ENCODE measurements at places on chromosomes 12 and 14. TPM values are rescaled to one million over a fixed set of nuclear protein-coding genes. Genes with fewer than 3 reads are reported as not detected.

DNA sequence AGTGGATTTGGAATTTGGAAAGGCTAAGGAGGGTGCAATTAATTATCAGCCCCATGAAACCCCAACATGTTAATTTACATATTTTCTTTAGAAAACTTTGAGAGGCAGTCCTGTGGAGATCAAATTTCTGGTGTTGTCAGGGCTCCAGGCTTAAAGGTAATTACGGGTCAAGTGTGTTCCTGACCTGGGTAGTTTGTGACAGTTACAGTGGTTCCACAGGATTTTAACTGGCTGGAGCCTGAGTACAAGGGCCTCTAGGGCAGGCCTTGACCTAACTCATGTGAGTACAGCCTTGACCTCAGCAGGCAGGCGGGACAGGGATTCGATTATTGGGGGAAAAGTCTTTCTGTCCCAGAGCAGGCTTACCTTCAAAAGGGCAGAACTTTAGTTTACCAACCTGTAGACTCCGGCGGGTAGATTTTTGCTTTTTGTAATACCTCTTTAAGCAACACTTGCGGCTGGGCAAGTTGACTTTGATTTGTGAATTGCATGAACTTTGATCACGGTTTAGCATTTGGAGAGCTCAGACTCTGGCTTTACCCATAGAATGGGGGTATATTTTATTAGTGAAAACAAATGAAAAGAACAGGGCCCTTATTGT lies 8.4 kb upstream of the PPTC7 start:
- H3K27me3 ChIP-seq, result no peaks in the 10 kb centered on the region
- DNase-seq, result peak; percentile 14

DNA sequence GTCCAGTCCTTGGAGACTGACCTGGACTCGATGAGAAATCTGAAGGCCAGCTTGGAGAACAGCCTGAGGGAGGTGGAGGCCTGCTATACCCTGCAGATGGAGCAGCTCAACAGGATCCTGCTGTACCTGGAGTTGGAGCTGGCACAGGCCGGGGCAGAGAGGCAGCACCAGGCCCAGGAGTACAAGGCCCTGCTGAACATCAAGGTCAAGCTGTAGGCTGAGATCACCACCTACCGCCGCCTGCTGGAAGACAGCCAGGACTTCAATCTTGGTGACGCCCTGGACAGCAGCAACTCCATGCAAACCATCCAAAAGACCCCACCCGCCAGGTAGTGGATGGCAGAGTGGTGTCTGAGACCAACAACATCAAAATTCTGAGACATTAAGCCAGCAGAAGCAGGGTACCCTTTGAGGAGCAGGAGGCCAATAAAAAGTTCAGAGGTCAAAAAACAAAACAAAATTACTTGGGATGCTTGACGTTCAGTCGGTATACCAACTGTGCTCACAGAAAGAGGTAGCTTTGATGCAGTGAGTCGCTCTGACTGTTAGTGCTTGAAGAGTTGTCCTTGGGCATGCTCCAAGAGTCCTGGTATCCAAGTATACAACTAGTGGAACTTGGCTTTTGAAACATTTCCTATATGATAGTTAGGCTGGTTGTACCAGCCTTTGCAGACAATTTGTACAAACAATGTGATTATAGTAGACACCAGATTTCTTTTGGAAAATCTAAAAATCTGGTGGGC lies 4.8 kb downstream of the MED6 start:
- H3K4me3 ChIP-seq, result no peak overlapping the region
- DNase-seq, result no peak
- peaks cover 6% of the 10 kb centered on the region for H3K4me1 ChIP-seq
- H3K27ac ChIP-seq, result no peak overlapping the region
- peaks cover 4% of the 10 kb centered on the region for H3K36me3 ChIP-seq
- H3K27me3 ChIP-seq, result no peaks in the 10 kb centered on the region

- no peaks in the 10 kb centered on the region for H3K27me3 ChIP-seq
- H3K27ac ChIP-seq, result no peak overlapping the region
- no peak overlapping the region for H3K4me3 ChIP-seq
- no peaks in the 10 kb centered on the region for H3K36me3 ChIP-seq
- no peaks in the 10 kb centered on the region for H3K4me1 ChIP-seq
These were observed 14.2 kb upstream of the MYO1A start for GRCh38 chr12:57063991-57064685.

Gene LTBP2
- 3.0 TPM for total RNA-seq

Gene RBP5
- 11.1 TPM for total RNA-seq

DNA sequence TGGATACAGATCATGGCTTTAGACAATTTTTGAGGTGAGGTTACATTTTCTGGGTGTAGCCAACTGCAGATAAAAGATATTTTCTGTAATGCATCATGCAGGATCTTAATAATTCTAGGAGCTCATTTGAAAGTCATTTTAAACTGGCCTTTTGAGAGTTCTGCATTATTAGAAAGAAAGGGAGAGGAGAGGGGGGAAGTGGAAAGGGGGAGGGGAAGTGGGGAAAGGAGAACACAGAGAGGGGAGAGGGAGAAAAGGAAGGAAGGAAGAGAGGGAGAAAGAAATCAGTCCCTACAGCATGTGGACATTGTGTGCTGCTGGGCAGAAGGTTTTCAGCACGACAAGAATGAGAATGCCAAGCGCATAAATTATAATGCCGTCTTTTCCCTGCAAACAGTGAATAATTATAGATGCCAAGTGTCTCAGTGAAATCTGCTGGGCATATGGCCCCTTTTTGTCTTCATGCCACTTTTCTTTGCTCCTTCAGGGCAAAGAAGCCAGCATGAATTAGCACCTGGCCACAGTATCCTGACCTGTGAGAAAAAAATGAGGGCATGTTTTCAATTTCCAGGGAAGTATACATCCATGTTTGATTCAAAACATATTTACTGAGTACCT lies 22.7 kb upstream of the PPP2R5C start:
- no peaks in the 10 kb centered on the region for H3K27me3 ChIP-seq
- H3K4me1 ChIP-seq, result no peaks in the 10 kb centered on the region
- H3K27ac ChIP-seq, result no peak overlapping the region
- H3K36me3 ChIP-seq, result no peaks in the 10 kb centered on the region

Gene RASSF8
- total RNA-seq, result 46.9 TPM

DNA sequence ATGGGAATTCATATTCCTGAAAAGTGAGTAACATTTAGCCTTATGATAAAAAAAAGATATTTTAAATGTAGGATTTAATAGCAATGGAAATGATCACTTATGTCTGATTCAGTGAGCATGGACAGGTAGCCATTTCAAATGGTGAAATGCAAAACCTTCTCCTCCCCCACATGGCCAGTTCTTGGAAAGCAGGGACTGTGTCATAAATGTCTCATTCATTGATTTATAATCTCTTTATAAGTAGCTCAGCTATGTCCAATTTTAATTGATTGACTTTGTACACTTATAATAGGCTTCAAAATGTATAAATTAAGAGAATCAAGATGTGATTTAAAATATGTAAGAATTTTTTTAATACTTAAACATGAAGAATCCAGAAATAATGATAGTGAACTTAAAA lies 24.6 kb upstream of the SCFD1 start:
- H3K27me3 ChIP-seq, result no peaks in the 10 kb centered on the region
- H3K36me3 ChIP-seq, result no peaks in the 10 kb centered on the region
- H3K4me3 ChIP-seq, result no peak overlapping the region
- no peaks in the 10 kb centered on the region for H3K4me1 ChIP-seq
- no peak overlapping the region for H3K27ac ChIP-seq
- no peak for DNase-seq

- DNase-seq, result peak; percentile 87
- peak overlapping the region; percentile 99 for H3K27ac ChIP-seq
- H3K4me3 ChIP-seq, result no peak overlapping the region
- peaks cover 14% of the 10 kb centered on the region for H3K4me1 ChIP-seq
These were observed 1.5 kb upstream of the EFS start for GRCh38 chr14:23366426-23366921.

GRCh38 chr12:73445658-73446324 lies 1091.8 kb upstream of the ATXN7L3B start:
- no peak overlapping the region for H3K27ac ChIP-seq
- H3K36me3 ChIP-seq, result no peaks in the 10 kb centered on the region
- H3K4me1 ChIP-seq, result no peaks in the 10 kb centered on the region
- H3K27me3 ChIP-seq, result no peaks in the 10 kb centered on the region
- no peak overlapping the region for H3K4me3 ChIP-seq
- DNase-seq, result no peak

Gene MDM1
- 8.4 TPM for total RNA-seq

GRCh38 chr12:123119808-123120207 lies 31.1 kb downstream of the PITPNM2 start:
- H3K27ac ChIP-seq, result no peak overlapping the region
- no peaks in the 10 kb centered on the region for H3K36me3 ChIP-seq
- no peak overlapping the region for H3K4me3 ChIP-seq
- no peak for DNase-seq

Gene CLEC2B
- total RNA-seq, result 5.0 TPM

Gene PPM1H
- total RNA-seq, result 19.6 TPM

- H3K4me3 ChIP-seq, result no peak overlapping the region
- H3K27ac ChIP-seq, result no peak overlapping the region
- H3K4me1 ChIP-seq, result no peaks in the 10 kb centered on the region
- H3K36me3 ChIP-seq, result no peaks in the 10 kb centered on the region
These were observed 76.5 kb upstream of the DHRS4 start for GRCh38 chr14:23877111-23877510.

DNA sequence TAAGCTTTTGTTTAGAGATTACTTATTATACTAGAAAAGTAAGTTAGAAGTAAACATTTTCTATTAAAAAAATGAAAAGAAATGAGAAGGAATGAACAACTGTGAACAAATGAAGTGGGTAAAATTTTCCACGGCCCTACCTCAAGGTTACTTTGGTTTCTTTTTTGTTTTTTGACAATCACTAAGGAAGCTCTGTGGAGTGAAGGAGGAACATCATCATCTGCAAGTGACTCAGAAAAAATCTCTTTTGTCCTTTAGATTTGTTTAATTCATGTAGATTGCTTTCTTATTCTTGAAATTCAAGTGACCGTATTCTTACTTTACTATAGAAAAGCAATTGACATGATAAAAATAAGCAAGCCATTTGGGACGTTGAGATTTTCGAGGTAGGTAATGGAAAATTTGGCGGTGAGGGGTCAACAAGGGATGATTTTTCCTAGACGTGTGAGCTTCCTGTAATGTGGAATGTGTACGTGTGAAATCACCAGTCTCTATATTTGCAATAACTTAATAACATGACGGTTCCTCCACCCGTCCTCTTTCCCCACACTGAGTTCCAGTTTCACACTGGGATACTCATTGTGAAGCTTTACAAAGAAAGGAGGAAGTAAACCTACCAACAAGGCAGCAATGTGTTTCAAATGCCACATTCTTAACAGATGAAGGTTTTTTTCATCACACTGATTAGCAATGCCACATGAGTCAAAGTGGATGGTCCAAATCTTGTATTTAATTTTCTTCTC lies 62.3 kb upstream of the EGLN3 start:
- H3K36me3 ChIP-seq, result no peaks in the 10 kb centered on the region
- DNase-seq, result no peak
- no peaks in the 10 kb centered on the region for H3K27me3 ChIP-seq

GRCh38 chr14:36167431-36167830 lies 9.1 kb downstream of the PTCSC3 start:
- no peak overlapping the region for H3K4me3 ChIP-seq
- H3K27ac ChIP-seq, result no peak overlapping the region
- DNase-seq, result no peak
- H3K27me3 ChIP-seq, result peaks cover 4% of the 10 kb centered on the region

Gene PAN2
- 23.5 TPM for total RNA-seq

DNA sequence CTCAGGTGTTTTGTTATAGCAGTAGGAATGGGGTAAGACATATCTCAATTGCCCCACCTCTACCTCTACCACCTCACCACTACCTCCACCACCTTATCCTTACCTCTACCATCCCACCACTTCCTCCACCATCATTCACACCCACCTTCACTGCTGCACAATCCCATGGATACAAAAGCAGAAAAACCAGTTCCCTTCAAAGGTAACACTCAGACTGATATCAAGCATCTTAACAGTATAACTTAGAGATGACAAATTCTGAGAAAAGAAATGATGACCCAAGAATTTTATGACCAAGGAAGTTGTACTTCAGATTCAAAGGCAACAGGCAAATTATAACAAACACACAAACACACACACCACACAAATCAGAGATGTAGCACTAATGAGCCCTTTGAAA lies 189.4 kb downstream of the NUAK1 start:
- H3K27ac ChIP-seq, result no peak overlapping the region
- no peaks in the 10 kb centered on the region for H3K36me3 ChIP-seq
- H3K4me1 ChIP-seq, result no peaks in the 10 kb centered on the region
- H3K27me3 ChIP-seq, result no peaks in the 10 kb centered on the region

DNA sequence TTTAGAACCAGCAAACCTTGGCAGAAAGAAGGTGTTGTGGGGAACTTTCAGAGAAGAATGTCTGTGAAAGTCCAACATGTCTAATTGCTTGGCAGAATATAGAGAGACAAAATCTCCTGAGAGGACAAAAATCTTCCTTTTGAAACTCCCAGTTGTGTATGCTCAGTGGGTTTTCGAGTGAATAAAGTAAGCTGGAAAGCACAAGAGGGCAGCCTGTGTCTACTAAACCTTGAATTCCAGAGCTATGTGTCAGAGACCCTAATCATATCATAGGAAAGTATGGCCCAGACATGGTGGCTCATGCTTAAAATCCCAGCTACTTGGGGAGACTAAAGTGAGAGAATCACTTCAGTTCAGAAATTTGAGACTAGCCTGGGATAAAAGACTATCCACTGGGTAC lies 661.2 kb downstream of the SLC16A7 start:
- peaks cover 9% of the 10 kb centered on the region for H3K4me1 ChIP-seq
- no peaks in the 10 kb centered on the region for H3K27me3 ChIP-seq
- peak; percentile 62 for DNase-seq
- H3K27ac ChIP-seq, result peak overlapping the region; percentile 12
- H3K36me3 ChIP-seq, result no peaks in the 10 kb centered on the region

Gene FLVCR2
- total RNA-seq, result 10.1 TPM

DNA sequence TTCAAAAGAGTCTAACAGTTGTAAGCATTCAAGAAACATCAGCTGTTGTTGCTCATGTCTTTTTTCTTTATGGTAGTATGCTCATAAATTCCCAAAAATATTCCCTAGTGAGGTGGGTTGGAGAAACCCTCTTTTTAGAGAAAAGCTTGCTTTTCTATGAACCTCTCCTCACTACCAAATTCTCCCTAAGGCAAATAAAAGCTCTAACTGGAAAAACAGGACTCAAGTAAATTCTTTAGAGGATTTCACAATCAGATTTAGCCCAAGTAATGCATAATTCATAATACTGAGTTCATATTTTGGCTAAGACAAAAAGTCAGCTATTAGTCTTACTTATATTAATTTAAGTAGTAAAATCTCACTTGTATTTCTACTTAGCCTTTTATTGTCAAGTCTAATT lies 59.1 kb downstream of the DIO2 start:
- H3K4me1 ChIP-seq, result peaks cover 2% of the 10 kb centered on the region
- no peak for DNase-seq
- no peaks in the 10 kb centered on the region for H3K27me3 ChIP-seq

- no peak for DNase-seq
- peaks cover 6% of the 10 kb centered on the region for H3K4me1 ChIP-seq
- H3K4me3 ChIP-seq, result no peak overlapping the region
- no peaks in the 10 kb centered on the region for H3K27me3 ChIP-seq
These were observed 8.3 kb downstream of the ITPK1 start for GRCh38 chr14:93107453-93107852.
